Gastroesophageal sphincter (tissue), 4 donors: ENCODE measurements at places on chromosomes 11 and 22. TPM values are rescaled to one million over a fixed set of nuclear protein-coding genes. Genes with fewer than 3 reads are reported as not detected.

- ATAC-seq = no peak
Observed at GRCh38 chr11:12669930-12670329, 4.3 kb upstream of the TEAD1 start.

Gene RGL4
- total RNA-seq = not detected

DNA sequence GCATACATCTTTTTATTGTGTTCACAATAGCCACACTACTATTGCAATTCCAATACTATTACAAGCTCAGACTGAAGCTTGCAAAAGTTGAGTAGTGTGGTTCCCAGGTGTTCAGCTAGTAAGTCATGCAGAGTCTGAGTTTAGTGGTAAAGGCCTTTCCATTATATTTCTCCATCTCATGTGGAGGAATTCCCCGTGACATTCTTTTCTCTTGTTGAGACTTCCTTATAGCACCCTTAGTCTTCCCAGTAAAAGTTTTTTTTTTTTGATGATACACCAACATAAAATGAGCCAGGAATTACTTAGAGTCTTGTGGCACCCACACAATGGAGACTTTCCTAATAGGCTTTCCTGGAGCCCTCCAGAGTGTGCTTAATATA is 110.8 kb downstream of the UVRAG start:
- no peak for ATAC-seq

DNA sequence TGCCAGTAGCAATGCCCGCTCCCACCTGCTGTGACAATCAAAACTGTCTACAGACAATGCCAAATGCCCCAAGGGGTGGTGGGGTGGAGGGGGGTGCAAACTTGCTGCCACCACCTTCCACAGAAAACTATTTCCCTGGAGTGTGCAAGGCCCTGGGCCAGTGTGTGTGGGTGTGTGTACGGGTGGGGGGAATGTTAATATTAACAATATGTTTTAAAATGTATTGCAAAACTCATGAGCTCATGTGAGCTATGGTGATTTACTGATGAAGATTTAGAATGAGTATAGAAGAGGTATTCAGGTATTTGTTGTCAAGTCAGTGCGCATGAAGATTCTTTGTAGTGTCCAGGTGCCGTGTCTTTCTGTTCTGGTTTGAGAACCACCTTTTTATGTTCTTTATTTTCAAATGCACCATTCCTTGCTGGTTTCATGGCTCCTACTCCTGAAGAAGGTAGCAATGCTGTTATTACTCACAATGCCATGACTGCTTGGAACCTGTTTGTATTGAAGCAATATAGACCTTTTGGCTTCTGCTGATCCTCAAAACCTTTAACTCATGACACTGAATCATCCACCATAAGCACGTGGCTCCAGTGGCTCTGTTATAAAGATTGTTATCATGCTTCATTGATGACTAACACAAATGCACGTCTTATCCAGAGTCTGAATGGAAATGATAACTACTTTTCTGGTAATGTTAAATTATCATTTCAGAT is 29.9 kb upstream of the AQP11 start:
- no peak for ATAC-seq

Gene SERHL2
- total RNA-seq = 6.1 TPM

Gene INSC
- 1.9 TPM for total RNA-seq
